ENCODE measurements at places on chromosomes 1 and 21. TPM values are rescaled to one million over a fixed set of nuclear protein-coding genes. Genes with fewer than 3 reads are reported as not detected.

Gene IFI16
- total RNA-seq, result 45.3 TPM

Gene HES3
- not detected for total RNA-seq

Gene MEX3A
- total RNA-seq, result 0.17 TPM

Gene RGS4
- 1.4 TPM for total RNA-seq

Gene TRNP1
- total RNA-seq, result 27.2 TPM

Gene PM20D1
- 0.25 TPM for total RNA-seq

Gene SLC66A1
- 7.4 TPM for total RNA-seq

Gene SLC22A15
- 5.7 TPM for total RNA-seq

Gene GUCA2B
- not detected for total RNA-seq

Data from heart right ventricle (tissue), 16 donors.